WTC11 (cell line): ENCODE measurements at places on chromosomes 7 and 10. TPM values are rescaled to one million over a fixed set of nuclear protein-coding genes. Genes with fewer than 3 reads are reported as not detected.

DNA sequence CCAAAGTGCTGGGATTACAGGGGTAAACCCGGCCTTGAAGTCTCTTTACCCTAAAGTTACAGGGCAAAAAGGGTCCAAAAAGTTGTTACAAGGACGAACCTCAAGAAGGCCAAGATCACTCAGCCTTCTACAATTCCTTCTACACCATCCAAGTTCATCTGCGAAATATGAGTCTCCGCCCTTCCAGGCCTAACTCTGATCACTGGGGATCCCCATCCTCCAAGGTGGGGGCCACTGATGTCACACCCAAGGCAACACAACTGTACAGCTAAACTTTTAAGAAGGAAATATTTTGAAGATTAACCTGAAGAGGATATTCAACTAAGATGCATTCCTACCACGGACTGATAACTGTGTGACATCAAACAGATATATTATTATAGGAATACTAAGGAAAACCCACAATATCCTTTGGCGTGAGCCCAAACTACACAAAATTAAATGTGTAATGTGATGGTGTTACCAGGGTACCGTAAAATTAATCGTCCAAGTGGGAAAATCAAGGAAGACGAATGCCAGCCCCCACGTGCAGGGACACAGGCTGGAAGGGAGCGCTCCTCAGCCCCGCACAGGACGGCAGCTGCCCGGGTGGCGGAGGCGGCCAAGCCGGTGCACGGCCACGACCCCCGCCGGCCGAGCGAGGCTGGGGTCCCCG lies 1.0 kb downstream of the PAXIP1 start:
- no peak for DNase-seq

- no peak for DNase-seq
Measured at GRCh38 chr7:83579740-83580139, 69.2 kb downstream of the SEMA3E start.

GRCh38 chr7:1058311-1058710 lies 14.0 kb downstream of the GPR146 start:
- no peak for DNase-seq

DNA sequence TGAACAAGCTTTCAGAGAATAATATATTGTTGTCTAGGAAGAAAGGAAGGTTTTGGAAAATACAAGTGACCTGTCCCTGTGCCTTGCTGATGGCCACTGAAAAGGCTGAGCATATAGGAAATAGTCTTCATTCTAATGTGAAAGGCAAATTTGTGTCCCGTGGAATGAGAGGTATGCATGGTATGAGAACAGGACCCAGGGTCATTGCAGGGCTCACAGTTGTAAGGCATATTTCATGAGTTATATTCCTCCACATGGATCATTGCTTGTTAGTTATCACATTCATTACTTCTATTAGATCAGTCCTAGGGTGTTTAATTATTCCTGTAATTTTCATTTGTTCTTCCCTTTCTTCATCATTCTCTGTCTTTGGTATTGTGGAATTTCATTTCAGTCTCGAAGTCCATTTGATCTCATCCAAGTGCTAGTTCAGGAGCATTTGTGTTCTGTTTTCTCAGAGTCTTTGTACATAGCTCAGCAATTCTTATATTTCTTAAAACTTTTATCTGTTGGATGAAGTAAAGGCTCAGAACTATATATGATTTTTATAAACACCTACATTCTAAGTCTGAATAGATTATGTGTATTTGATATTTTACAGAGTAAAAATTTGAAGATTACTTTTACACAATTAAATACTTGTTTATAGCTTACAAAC lies 39.4 kb upstream of the ARHGAP21 start:
- DNase-seq, result no peak

DNA sequence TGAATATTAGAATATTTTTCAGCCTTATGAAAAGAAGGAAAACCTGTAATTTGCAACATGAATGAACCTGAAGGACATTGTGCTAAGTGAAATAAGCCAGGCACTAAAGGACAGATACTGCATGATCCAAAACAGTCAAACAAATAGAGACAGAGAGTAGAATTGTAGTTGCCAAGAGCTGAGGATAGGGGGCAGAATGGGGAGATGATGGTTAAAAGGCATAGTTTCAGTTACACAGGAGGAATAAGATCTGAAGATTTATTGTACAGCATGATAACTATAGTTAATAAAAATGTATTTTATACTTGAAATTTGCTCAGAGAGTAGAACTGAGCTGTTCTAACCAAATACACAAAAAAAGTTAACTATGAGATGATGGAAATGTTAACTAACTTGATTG lies 149.0 kb upstream of the TMEM106B start:
- peak; percentile 9 for DNase-seq

- no peak for DNase-seq
Measured at GRCh38 chr7:121474301-121474673, 78.2 kb upstream of the FAM3C start.

- DNase-seq, result no peak
Measured at GRCh38 chr7:18144166-18144565, 116.5 kb upstream of the PRPS1L1 start.

The C7orf33 gene
- not detected in 3 replicates for total RNA-seq

- DNase-seq, result no peak
Measured at GRCh38 chr7:159064816-159065510, 79.7 kb downstream of the VIPR2 start.

DNA sequence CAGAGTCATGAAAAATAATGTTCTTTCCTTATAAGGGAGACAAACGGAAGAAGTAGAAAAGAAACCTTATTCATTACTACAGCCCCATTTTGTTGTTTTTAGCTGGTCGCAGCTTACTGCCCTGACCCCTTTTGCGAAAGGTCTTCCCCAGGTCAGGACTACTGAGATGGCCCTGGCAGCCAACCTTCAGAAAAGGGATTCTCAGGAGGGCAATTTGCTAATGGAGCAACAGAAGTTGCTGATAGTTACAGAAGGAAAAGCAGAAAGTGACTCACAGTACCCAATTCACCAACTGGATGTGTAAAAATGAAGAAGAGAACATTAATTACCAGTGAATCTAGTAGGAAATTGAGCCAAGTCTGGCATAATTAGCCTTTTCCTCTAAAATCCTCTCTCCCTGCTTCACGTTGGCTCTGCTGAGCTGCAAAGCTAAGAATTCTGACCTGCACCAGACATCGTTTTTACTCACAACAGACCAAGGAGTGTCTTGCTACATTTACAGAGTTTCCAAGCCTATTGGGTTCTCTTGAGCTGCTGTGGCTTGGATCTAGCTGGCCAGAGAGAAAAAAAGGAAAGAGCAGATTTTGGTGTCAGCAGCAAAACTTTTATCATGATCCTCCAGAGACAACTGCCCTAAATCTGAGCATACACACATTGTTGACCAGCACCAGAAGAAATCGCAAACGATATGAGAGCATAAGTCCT lies 499.9 kb upstream of the FZD8 start:
- DNase-seq, result no peak

The CYP2C19 gene
- 0.09 to 0.14 TPM in 2 of 3 replicates, not detected in the other for total RNA-seq

DNA sequence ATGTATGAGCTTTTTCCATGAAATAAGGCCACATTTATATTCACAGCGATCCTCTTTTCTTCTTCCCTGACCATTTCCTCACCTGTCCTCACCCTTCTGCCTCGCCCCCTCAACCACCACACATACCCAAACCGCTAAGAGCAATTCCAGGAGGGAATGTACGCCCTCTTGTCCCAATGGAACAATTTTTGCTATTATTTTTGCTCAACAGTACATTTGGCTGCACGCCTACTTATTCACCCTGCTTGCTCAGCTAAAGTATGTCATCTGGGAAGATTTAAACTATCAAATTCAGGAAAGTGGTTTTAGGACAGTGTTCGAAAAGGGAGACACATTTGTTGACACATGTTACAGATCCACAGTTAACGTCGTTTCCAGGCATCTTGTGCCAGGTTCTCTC lies 252.7 kb downstream of the NEBL start:
- no peak for DNase-seq
